ENCODE measurements at places on chromosomes 12 and 14.

GRCh38 chr14:101464984-101465794, 96.1 kb upstream of the DIO3 start:
- no peak for DNase-seq

DNA sequence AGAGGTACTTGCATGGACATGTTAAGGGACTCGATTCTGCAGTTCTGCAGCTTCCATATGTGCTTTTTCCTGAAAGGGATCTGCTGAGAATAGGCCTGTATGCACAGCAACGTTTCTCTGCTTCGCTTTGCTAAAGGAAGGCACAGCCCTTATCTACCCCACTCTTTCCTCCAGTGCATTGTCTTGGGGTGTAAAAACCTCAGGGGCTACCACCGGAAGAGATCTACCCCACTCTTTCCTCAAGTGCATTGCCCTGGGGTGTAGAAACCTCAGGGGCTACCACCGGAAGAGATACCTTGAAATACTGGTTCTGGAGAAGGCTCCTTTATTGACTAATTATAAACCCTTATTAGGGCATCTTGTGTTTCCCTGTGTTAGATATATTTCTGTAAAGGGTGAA, 52.9 kb downstream of the SEL1L start:
- peak; percentile 50 for DNase-seq

DNA sequence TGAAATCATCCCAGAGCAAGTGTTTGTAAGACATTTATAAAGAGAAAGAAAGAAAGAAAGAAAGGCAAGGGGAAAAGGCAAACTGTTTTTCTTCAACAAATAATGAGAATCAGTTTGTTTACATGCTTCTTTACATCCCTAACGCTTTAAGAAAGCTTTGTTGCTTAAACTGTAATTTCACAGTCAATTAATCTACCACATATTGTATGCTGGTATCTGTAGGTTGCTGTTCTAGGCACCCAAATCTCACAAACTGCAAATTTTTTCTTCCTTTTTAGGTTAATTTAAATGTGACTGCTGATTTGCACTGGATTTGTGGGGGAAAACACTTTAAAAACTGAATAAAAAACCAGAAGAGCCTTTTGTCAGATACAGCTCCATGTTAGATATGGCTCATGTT, 384.2 kb downstream of the ATP23 start:
- no peak for DNase-seq

DNA sequence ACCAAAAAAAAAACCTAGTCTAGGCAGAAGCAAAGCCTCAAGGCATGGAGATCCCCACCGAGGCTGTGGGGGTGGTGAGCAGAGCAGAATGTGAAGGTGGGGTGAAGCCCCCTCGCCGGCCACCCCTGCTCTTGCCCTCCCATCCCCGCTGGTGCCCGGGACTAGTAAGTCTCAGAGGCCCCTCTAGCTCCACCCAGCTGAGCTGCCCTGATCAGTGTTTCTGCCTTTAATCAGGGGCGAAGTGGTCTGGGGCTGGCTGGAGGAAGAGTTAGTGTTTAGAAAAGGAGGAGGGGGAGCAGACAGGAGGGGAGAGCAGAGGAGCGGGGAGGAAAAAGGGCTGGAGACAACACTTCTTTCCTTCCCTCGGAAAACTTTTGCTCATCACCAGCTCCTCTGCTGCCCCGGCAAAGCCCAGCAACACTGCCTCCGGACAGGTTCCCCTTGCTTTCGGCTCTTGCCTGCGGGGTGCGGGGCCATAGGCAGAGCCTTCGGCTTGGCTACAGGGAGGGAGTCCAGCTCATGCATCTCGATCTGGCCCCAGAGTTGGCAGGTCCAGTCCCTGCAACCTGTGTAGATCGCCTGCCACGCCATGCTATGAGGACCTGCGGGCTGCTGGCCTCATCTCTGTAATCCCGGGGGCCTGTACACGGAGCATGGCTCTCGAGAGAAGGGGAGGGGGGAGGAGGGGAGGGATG, 3.4 kb upstream of the DLK1 start:
- DNase-seq, result no peak

GRCh38 chr12:97312570-97313135, 150.0 kb upstream of the RMST start:
- DNase-seq, result no peak

DNA sequence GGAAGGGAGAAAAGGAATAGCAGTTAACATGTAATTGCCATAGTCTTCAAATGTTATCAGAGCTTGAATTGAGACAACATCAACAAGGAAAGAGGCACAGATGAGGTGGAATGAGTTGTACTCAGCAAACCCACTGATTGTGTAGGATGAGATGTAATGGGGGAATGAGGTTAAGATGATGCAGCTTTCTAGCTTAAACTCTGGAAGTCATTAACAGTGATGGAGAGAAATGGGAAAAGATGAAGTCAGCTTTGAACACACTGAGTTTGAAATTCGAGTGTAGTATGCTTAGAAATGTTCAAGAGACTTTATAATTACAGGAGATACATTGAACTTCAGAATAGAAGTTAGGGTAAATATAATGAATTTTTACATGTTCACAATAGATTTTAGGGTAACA, 106.9 kb downstream of the PRKD1 start:
- no peak for DNase-seq

GRCh38 chr12:57576613-57577160, 14.3 kb upstream of the PIP4K2C start:
- DNase-seq, result no peak
